Stimulated activated CD4-positive, alpha-beta T cell treated with anti-CD3 and anti-CD28 coated beads, Interleukin-1b, Interleukin-23, amount 100 ng/mL, for 1 hour (primary cell): ENCODE measurements at places on chromosomes 2 and 18.

- no peak for DNase-seq
Measured at GRCh38 chr2:197461057-197461456, 7.7 kb downstream of the COQ10B start.

- DNase-seq, result no peak
Measured at GRCh38 chr2:96498021-96498431, 7.1 kb downstream of the NEURL3 start.

DNA sequence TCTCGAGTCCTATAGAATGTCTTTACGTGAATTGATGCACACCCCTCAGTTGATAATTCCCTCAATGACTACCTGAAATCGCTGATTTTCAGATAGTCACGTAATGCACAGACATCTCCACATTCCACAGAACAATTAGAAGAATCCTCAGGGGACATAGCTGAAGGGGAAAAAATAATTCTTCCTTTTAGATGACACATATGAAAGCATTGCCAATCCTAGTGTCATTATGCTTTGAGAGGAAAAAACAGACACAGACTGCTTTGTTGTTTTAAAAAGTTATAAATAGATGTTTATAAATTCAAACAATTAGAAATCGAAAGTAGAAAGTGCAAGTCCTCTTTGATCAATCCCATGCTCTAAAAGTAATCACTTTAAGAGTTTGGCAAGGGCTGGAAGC lies 100.6 kb upstream of the FN1 start:
- DNase-seq, result no peak

DNA sequence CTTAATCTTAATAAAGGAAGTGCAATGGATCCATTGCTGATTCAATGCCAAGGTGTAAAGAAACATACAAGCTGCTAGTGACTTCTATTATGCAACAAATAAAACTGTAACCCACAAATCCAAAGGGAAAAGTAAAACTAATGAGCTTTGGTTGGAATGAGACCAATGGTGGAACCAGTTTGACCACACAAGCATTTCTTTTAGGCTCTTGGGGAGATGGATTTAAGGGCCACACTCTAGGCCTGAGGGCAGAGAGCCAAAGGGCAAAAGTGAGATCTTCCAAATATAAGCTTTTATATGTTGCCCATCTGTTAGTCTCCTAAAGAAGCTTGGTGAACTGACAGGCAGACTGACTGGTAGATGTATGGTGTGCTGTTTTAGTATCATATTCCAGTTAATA lies 41.5 kb upstream of the MMADHC start:
- DNase-seq, result no peak

DNA sequence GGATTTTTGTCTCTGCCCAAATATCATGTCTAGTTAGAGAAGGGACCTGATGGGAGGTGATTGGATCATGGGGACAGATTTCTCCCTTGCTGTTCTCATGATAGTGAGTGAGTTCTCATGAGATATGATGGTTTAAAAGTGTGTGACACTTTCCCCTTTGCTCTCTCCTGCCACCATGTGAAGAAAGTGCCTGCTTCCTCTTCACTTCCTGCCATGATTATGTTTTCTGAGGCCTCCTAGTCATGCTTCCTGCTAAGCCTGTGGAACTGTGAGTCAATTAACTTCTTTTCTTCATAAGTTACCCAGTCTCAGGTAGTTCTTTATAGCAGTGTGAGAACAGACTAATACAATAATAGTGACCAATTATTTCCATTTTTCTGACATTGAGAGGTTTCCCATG lies 167.3 kb upstream of the CYRIA start:
- no peak for DNase-seq

DNA sequence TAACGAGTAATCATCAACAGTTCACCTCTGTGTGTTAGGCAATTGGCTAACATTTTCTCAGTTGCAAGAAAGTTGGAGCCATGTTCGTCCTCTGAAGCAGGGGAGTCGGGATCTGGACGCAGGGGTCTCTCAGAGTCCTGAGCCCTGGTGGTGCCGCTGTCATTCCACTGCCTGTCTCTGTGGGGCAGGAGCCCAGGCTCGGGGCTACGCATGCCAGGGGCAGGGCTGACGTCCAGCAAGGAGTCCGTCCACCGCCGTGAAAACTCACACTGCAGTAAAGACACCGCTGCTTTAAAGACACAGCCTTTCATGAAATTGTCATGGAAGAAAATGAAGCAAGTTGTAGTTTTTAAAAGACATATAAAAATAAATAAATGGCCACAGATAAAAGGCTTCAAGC lies 571.1 kb upstream of the SOX11 start:
- DNase-seq, result no peak

GRCh38 chr2:125280265-125280664 lies 1255.2 kb downstream of the CNTNAP5 start:
- no peak for DNase-seq

DNA sequence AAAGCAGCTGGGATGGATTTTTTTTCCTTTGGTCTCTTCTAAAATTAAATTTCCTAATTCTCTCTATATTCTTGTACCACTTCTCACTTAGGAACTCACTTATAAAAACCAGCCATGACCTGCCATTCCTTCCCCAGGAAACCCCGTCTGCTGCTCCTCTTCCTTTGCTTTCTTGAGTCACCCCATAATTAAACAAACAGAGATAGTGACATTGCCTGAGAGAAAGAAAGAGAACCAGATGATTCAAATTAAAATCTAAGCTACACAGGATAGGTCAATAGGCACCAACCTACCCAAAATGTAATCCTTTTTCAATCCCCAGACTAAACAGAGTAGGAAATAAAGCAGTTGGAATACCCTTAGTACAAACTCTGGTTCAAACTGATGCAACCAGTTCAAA lies 9.7 kb downstream of the STK39 start:
- no peak for DNase-seq

DNA sequence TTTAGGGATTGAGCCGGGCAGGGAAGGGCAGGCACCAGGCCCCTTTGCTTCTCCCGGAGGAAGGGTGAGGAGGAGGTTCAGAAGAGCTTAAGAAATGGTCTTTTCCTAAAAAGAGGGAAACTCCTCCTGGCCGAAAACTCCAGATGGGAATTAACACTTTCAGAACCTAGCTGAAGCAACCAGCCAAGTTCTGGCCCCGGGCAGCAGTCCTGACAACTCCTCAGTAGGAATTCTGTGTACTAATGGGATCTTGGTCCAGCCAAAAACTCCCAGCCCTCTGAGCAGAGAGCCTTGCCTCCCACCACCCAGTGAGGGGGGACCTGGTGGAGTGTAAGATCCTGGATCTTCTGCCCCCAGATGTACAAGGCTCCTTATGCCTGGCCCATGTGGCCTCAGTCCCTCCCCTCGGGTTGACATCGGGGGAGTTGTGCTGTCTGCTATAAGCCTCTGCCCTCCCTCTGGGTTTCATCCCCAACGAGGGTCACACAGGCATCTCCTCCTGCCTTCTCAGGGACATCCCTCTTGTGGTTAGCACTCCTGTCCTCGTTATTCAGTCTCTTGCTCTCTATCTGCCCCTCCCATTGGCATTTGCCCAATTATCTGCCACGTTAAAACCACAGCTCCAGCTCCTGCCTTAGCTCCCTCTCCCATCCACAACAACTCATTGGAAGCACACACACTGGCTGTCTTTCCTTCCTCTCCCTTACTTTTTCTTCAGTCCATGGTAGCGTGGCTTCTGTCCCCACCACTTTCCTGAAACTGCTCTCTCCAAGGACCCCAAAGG lies 184.6 kb downstream of the CYP26B1 start:
- no peak for DNase-seq

DNA sequence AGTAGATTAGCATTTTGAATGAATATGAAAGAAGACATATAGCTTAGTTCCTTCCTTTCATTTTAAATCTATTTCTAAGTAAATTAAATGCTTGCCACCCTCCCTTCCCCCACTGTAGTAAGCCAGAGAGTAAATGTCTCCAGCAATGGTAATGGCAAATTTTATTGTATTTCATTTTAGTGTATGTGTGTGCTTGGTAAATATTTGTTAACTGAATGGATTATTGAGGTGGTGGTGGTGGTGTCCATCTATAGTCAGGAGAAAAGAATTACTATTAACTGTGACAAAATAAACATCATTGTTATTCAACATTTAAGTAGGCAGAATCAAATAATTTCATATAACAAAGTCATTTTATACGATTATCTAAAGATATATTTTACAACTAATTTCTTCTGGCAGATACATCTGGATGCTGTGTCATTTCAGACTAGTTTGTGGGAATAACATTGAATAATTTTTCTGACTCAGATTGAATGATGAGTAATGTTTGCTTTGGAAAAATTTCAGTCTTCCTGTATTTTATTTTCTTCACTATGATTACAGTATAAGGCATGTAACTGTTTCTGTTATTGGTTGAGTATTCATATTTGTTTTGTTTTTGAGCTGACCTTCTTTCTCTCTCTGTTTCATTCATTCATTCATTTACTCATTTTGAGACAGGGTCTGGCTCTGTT lies 18.3 kb downstream of the ASXL3 start:
- no peak for DNase-seq
